ENCODE measurements at places on chromosomes 3 and 15.

DNA sequence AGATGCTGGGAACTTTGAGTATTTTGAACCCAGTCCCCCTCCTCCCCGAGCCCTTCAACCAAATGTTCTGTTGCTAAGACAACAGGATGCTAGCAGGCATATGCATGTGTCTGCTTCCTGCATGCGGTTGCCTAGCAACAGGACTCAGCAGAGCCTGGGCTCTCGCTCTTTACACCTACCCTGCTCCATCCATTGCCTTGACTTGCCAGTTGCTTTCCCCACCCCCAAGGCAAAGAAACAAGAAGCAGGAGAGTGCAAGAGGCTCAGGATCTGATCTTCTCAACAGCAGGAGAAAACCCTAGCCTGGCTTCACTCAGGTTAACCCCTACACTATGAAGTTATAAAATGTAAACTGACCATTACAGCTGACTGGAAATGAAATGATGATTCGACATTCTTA lies 393.0 kb downstream of the IGSF11 start:
- no peak for DNase-seq

DNA sequence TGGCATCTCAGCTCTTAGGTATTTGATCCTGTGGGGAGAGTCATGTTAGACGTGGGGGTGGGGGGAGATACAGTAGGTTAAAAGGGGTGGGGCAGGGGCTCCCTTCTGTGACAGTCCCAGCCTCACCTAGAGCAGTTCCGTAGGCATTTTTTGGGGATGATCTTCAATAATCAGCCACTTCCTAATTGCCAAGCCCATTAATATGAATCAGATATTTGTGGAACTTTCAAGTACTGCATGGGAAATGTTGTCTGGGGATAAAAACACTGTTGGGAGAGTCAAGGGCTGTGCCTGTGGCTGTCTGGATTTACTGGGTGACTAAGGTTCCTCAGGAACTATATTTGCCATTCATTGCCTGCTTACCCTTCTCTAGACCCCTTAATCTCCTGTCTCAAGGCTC lies 9.5 kb downstream of the C3orf52 start:
- no peak for DNase-seq

DNA sequence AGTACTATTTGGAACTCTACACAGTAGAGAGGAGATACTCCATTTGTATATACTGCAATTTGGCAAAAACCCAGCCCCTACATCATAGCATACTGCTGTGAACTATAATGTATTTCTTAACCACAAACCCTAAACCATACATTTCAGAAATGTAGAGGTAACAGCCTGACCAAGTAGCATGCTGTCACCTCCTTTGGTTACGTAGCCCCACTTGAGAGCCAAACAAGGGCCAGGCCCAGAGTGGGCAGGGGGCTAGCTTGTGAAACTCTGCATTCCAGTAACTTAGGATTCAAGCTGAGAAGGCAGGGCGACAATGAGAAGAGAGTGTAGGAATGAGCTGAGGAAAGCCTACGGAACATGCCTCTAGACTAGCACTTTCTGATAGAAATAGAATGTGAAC lies 135.8 kb downstream of the GREM1 start:
- no peak for DNase-seq

DNA sequence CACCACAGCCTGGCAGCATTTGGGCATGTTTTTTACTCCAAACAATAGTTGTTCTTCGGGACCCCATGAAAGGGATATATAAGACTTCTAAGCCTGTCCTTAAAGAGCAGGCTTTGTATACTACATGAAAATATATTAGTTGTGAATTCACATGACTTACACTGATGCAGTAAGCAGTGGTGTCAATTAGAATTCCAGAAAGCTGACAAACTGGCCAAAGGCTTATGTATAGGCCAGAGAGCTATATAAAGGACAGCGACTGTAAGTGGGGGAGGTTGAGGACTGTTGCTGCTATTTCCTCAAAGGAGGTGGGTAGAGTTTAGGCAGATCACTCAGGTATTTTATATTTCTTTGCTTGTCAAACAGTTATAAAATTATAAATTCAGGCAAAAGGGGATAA lies 24.8 kb downstream of the KPNA4 start:
- no peak for DNase-seq

DNA sequence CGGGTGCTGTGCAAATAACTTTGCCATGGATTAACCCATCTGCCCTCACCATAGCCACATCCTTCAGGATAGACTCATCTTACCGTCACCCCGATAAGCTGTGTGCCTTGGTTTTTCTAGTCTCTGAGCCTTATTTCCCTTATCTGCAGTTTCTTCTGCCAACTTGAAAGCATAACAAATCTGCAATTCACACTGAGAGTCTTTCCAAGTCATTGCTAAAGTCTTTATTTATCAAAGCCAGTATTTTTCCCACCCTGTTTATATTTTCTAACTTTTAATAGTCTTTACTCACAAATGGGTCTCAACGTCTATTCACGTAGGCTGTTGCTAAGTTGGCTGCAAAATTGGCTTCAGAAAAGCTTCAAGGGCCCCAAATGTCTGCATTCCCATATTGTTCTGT lies 61.6 kb upstream of the SUCLG2 start:
- DNase-seq, result no peak

GRCh38 chr3:30832961-30833575 lies 61.4 kb downstream of the GADL1 start:
- DNase-seq, result no peak

- no peak for DNase-seq
Observed at GRCh38 chr15:37218351-37218916, 118.1 kb upstream of the MEIS2 start.

DNA sequence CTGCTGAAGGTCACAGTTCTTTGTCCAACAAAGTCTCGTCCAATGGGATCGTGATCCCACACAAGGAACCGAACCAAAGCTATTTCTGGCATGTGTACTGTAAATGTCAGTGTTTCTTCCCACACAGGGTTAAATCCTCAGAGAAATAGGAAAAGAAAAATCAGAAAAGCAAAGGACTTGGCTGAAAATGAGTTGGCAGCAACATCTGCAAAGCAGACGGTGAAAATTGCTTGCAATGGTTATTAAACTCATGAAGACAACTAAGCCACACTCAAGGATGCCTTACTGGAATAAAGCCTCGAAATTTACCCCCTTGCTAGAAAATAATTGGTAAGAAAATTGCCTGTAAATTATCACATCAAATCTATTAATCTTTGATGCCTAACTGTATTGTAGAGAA lies 195.2 kb upstream of the STRIT1 start:
- DNase-seq, result no peak

DNA sequence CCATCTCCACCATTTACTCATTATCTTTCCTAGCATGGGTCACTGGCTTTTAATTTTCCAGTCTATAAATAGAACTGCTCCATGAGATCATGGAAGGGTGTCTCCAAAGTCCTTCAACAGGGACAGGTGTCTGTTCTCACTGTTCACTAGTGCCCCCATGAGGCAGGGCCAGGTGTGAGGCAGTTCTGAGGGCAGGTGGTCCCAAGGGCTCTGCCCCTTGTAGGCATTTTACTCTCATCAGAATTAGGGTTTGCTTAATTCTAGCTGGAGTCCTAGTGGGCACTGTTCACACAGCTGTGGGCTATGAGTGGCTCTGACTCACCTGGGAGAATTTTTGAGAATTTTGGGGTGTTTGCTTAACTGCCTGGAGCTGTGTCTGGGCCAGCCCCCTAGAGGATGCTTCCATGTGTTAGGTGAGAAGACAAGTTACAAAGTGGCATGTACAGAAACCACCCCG lies 248.0 kb upstream of the LYSMD4 start:
- no peak for DNase-seq

DNA sequence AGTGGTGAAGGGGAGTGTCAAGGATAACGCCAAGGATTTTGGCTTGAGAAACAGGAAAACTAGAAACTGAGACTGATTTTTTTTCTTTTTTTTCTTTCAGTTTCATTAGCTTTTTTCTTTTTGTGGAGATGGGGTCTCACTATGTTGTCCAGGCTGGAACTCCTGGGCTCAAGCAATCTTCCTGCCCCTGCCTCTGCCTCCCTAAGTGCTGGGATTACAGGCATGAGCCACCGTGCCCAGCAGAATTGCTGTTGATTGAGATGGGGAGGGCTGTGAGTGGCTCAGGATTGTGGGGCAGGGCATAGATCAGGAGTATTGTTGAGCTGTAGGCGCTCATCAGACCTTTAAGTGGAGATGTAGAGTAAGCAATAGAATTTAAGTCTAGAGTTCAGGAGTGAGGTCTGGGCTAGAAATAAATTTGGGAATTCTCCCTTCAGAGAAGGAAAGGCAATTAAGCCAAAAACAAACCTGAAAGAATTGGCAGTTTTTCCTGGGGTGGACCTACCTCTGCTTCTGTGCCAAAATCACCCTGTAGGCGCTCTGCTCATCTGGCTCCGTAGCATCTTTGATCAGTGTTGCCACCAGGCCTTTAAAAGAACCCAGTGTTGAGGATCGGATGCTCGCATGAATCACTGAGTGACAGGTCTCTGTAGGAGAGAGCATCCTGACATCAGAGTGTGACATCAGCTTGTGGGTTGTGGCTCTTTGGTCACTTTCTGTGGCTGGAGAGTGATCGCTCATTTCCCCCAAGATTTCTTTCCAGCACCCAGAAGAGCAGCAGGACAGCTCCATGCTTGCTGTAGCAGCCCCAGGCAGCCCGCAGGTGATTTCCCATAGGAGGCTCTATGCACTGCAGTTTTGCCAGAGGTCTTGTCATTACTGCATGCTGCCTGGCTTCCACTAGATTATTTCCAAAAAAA lies 15.8 kb downstream of the ABHD17C start:
- no peak for DNase-seq

DNA sequence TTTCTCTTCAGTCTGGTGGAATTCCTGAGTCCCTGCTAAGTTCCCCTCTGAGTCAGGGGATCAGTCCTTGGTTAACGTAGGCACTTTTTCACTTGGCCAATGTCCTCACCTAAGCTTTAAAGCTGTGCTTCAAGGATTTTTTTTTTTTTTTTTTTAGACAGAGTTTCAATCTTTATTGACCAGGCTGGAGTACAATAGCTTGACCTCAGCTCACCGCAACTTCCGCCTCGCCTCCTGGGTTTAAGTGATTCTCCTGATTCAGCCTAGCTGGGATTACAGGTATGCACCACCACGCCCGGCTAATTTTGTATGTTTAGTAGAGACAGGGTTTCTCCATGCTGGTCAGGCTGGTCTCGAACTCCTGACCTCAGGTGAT lies 220.3 kb downstream of the STT3B start:
- DNase-seq, result no peak

- DNase-seq, result no peak
Observed at GRCh38 chr3:115418583-115418982, 204.7 kb upstream of the GAP43 start.

DNA sequence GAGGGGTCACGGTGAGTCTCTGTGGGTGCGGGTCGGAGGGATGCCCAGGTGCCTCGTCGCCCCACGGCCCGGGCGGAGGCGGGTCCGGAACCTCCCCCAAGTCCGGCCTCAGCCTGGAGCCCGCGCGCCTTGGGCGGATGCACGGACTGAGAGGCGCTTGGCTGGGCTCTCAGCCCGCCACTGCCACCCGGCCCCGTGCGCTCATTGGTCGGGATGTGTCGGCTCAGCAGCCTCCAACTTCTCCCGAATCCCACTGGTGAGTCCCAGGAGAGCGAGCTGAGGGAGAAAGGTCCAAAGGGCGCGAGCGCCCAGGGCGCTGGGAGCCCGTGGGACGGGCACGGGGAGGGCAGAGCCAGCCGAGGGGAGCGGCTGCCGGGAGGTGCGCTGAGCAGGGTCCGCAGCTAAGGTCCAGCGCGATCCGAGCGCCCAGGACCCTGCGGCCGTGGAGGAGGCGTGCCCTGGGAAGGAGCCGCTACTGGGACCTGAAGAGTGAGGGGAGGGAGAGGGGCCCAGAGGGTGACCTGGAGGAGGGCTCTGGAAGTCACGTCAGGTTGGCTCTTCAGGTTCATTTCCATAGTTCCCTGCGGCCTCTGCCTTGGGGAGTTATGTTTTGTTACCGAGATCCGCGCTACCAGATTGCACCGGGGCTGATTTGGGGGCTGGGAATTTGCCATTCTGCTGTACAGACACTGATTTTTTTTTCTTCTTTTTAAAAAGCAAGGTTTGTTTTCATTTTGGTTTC lies at the start of gene MME:
Gene MME, plus strand, starts transcription at position 574 of the 742 bp plus-strand sequence. CDS start 3,849 bp downstream, outside the sequence.
- DNase-seq, result peak; percentile 75

GRCh38 chr3:149575213-149575960 lies 82.4 kb downstream of the WWTR1 start:
- no peak for DNase-seq
